ENCODE measurements at places on chromosomes 13 and 19.

DNA sequence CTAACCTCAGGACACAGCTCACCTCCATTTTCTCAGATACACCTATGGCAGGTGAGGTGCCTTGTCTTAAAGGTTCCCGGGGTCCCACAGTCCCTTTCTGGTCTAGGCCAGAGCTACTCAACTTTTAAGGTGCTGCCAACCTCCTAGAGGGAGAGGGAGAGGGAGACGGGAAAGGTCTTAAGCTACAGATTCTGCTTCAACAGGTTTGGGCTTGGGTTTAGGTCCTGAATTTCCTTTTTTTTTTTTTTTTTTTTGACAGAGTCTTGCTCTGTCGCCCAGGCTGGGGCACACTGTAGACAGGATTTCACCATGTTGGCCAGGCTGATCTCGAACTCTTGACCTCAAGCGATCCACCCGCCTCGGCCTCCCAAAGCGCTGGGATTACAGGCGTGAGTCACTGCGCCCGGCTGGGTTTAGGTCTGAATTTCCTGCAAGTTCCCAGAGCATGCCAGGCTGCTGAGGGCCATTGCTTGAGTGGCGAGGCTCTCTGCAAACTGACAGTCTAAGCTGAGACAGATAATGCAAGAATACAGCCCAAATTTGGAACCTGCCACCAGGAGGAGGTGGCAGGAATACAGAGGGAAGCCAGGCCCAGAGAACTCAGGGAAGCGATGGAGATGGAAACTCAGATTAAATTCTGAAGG lies 7.8 kb upstream of the SYCN start:
- DNase-seq = no peak

DNA sequence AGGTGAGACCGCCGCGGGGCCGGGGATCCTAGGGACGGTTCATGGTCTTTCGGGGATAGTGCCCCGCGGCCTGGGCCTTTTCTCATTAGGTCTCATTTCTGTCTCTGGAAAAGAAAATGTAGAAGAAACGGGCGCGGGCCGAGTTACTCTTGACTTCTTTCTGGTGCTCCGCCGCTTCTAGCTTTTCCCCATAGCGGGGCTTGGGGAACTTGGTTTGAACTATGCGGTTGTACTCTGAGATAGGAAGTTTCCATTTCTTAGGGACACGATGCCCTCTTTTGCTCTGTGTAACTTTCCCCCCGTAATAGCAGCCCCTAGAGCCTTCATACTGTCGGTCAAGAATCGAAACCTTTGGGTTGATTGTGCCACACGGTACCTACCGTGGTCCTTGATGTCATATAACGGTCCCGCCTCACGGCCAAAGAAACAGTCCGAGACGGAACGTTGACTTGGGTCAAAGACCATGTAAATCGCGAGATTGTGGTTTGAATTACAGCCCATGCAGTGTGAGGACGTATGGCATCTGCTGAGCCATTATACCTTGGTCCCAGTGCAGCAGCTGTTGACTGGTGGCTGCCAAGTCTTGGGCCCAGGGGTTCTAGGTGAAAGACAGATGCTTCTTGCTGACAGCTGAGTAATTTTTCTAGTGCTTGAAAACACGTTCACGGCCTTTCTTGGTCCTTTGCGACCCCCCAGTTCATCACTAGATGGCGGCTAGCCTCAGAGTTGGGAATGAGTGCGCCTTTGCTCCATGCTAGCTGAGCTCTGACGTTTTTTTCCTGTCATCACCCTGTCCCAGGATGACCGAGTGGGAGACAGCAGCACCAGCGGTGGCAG lies 487 bp downstream of the RPS5 start:
- DNase-seq = no peak

- no peak for DNase-seq
Measured at GRCh38 chr13:31096654-31097302, 64.9 kb downstream of the HSPH1 start.

DNA sequence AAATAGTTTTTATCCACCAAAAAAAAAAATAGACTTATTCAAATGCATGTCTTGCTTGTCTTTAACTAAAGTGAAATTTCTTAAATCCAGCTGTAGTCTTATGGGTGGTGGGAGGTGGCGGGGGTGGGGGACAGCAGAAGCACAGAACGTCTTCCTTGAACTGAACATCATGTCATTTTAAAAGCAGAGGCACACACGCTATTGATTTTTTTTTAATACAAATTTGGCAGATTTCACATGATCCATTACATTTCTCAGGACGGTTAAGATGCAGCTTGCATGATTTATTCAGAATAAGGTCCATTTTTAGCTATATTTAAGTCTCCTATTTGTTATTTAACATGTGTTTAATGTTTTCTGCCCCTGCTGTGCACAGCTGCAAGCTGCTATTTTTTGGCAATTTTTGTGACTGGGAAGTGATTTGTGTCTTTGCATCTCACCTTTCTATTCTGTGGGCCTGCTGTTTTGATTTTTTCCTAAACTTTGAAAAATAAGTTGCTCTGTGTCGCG lies 274.0 kb downstream of the TSHZ3 start:
- no peak for DNase-seq

DNA sequence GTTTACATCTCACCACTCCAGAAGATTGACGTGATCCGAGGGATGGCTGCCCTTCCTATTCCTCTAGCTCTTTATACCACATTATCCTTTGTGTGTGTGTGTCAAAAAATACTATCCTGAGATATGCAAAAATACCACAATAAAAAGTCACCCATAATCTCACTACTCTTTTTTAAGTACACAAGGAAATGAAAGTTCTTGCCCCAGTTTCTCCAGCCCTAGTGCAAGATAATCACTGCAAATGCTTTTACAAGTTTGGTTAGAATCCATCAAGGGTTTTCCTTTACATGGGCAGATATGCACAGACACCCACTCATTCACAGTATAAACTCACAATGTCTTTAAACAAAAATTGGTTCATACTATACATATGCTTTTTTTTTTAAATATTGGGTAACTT lies 89.3 kb downstream of the DIAPH3 start:
- DNase-seq = no peak

GRCh38 chr19:14544977-14545715 lies 15.8 kb downstream of the TECR start:
- DNase-seq = no peak

DNA sequence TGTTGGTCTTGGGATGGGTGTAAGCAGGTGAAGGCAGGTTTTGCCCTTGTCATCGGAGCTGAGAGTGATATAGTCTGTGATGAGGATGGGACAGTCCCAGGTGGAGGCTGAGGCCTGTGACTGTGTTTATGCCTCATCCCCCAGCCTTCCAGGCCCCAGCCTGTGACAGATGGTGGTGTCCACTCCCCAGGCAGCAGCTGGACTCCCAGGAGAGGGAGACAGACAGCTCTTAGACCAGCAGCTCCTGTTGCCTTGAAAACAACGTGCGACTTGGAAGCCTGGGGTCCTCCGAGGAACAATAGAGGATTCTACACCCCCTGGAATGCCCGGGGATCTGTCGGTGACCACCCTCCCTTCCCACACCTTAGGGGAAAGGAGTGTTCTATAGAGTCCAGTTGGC lies 63.8 kb downstream of the CHST8 start:
- no peak for DNase-seq

- no peak for DNase-seq
Measured at GRCh38 chr19:54106716-54107115, 4.1 kb downstream of the NDUFA3 start.

GRCh38 chr13:29503041-29503837 lies 92.2 kb downstream of the SLC7A1 start:
- no peak for DNase-seq

DNA sequence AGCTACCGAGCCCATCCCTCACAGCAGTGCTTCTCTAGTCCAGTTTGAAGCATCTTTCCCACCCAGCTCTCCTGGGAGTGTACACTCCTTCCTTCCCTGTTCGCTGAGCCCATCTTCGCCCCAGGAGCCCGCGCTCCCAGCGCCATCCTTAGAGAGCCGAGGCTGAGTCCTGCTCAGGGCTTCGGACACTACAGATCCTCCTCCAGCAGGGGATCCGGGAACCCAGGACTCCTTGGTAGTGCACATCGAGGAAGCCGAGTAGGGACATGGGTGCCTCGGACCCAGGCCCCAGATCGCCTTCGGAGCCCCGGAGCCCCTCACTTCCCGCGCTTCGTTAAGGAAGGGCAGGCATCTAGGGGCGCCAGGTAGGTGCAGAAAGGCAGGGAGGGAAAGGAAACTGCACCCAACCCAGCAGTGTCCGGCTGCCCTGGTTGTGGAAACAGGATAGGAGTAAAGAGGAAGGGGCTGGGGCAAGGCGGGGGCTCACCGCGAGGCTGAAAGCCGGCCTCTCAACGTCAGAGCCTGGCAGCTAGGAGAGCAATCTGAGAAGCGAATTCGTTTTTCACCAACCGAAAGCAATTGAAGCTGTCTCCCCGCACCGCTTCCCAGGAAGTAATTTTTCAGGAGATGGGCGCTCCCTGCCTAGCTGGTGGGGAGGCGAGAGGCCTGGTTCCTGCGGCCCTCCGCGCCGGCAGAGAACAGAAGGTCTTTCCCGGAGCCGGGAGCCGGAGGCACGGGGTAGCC lies 1.0 kb downstream of the PDX1 start:
- DNase-seq = no peak

DNA sequence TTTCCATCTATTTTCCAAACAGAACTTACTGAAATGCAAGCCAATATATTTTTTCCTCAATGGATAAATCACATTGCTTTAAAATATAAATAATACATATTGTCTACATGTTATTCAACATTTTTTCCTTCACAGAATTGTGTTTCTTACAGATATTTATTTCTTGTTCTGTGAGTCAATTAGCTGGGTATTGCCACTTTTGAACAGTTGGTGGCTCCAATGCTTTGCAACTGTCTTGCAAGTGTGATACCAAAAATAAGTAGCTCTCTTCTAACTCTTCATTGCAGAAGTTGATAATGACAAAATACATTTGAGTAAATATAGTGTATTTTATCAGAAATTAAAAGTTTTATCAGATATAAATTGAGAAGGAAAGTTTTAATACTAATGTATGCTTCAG lies 17.1 kb upstream of the GPC5 start:
- DNase-seq = no peak

DNA sequence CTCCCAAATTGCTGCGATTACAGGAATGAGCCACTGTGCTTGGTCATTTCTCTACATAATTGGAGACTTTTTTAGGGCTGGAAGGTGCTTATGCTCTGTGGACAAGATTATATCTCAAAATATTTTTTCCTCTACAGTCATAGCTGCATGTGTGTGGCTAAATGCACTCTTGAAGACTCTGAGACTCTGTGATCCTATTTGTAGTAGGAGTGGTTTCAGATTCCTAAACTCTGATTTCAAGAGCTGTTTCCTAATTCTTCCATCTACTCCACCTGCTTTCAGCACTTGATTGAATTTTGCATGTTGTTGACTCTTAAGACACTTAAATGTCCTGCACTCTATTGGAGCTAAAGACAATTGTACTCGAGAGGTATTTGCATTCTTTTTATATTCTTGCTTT lies 78.0 kb downstream of the KLF5 start:
- no peak for DNase-seq
